ENCODE measurements at places on chromosomes 6 and 20. TPM values are rescaled to one million over a fixed set of nuclear protein-coding genes. Genes with fewer than 3 reads are reported as not detected.

The HCRTR2 gene
- not detected for total RNA-seq

The SASH1 gene
- total RNA-seq = 108 TPM

GRCh38 chr6:28330041-28330440 is 5.9 kb downstream of the ZSCAN31 start:
- no peak for DNase-seq

DNA sequence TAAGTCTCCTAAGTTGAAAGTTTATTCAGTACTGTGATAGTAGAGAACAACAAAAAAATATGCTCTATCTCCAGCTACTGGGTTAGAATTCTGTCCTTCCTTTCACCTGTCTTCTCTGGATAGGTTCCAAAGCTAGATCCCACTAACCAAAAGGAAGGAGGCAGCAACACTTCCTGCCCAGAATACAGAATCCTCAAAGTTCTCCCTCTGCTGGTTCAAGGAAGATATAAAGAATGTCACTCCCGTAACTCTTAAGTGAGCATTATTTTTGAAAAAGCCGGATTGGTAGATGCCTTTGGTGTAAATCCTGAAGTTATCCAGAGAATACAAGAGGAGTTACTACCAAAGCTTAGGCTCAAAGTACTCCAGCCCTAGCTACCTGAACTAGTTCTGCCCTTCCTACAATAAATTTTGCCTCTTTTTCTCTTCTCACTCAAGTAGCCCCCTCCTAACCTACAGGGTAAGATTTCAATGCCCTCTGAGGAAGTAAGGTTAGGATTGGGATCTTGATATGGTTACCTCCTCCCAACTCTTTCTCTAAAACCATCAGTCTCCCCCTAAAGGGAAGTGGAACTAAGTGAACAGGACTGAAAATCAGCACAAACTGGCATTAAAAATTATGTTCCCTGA is 26.0 kb upstream of the CRIP3 start:
- no peak for DNase-seq
